Pancreas (tissue), 10 donors: ENCODE measurements at places on chromosomes 7 and 10. TPM values are rescaled to one million over a fixed set of nuclear protein-coding genes. Genes with fewer than 3 reads are reported as not detected.

GBX1 gene
- not detected for total RNA-seq

VIPR2 gene
- 3.7 TPM for total RNA-seq

MDH2 gene
- 88.0 TPM for total RNA-seq

INA gene
- 1.9 TPM for total RNA-seq

TMEM229A gene
- not detected for total RNA-seq

FANK1 gene
- total RNA-seq = 4.2 TPM

TMEM236 gene
- 0.95 TPM for total RNA-seq

- DNase-seq = no peak
Observed at GRCh38 chr7:73652541-73652949, 15.1 kb upstream of the VPS37D start.

DNA sequence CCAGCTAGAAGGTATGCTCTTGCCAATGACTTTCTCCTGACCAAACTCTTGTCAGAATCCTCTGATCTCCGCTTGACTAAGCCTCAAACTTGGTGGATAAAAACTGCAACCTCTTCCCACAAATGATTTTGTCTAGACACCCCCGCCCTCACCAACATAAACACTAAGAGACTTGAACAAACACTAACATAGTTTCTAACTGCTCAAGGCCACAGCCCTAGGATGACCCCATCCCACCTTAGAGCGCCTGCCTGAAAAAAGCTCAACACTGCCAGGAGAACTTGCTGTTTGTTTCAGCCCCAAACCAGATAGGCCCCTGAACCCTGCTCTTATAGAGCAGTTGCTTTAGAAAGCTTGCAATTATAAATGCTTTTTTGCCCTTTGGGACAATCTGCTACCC lies 71.8 kb downstream of the LRRN3 start:
- DNase-seq = no peak

DNA sequence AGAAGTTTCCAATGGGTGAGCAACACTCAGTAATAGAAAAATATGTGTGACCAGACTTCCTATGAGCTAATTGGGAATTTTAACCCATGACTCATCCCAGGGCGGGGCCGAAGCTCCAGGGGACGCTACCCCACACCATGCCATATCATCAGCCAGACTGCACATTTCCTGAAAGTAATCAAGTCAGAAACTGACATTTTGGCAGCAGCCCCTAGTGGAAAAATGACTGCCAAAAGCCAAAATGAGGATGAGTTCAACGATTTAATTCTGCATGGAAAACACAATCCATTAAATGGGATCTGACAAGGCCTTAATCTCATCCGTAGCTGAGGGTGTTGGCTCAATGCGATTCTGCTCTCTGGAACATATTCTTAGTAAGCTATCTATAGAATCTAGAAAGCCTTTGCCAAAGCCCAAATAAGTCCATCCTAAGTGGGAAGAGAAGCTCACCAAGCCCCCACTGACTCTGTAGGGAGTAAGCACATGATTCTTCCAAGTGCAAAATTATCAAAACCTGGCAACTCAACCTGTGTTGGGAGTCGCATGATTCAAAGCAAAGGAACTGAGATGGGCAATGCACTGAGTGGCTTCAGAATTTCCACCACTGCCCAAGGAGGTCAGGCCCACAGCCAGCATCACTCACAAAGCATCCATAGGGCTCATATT lies 93.1 kb upstream of the PDE1C start:
- DNase-seq = peak; percentile 43

- DNase-seq = no peak
Observed at GRCh38 chr10:98340261-98340939, 72.4 kb upstream of the LOXL4 start.

DNA sequence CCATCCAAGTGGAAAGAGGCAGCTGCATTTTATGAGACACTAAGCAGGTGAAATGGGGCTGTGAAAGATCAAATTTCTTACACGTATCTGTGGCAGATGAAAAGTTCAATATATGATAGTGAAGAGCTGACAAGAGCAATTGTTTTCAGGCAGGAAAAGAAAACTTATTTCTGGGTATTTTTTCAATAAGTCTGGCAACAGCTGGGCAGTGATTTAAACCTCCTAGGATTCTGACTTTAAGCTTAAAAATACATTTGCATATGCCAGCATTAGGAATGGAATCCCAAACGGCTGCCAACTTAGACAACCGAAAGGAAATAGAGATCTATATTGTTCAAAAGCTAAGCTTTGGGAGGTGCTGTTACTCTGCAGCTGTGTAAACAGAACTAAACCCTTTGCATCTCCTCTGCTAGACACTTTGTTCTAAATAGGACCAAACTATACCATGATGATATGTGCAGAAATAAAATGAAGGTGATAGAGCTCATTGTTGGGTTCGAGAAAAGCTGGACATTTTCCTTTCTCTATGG lies 26.1 kb downstream of the DYNC1I1 start:
- no peak for DNase-seq

- no peak for DNase-seq
Observed at GRCh38 chr7:134910968-134911367, 75.3 kb upstream of the AGBL3 start.

GRCh38 chr7:50805447-50806125 lies 22.9 kb upstream of the GRB10 start:
- no peak for DNase-seq

- DNase-seq = no peak
Observed at GRCh38 chr10:110597476-110597875, 30.0 kb downstream of the SMC3 start.

DNA sequence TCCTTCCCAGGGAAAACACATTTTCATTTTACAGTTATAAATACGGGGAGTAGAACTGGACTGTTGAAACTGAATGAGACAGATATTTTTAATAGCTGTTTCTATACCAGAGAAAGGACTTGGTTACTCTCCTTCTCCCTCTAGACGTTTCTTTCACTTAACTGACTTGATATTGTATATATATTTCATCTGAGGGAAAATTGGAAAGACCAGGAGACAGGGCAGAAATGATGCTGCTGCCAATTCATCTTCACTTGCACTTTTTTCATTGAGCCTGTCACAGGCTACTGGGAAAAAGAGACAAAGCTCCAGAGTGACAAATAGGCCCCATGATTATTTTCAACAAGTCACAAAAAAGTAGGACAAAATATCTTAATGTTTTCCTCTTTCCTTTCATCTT lies 636.0 kb upstream of the TPK1 start:
- DNase-seq = no peak

- DNase-seq = no peak
Observed at GRCh38 chr10:120999868-121000267, 148.7 kb downstream of the WDR11 start.

DNA sequence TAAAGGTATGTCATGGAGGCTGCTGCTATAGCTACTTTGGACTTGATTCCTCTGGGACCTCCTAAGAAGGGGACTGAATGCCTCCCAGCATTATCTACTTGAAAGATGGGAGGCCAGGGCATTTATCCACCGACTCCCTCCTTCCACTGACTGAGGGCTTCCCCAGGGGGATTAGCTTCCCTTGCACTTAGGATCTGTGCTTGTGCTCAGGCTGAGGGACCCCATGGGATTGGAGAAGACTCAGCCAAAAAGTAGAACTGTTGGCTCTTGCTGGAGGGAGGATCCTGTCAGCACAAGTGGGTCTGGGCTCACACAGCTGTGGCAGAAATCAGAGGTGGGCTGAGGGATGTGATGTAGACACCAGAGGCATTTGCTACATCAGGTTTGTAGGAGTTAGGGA lies 81.5 kb upstream of the SYPL1 start:
- no peak for DNase-seq

- no peak for DNase-seq
Observed at GRCh38 chr10:52216852-52217251, 97.2 kb upstream of the DKK1 start.

- DNase-seq = no peak
Observed at GRCh38 chr7:51009716-51010496, 227.2 kb upstream of the GRB10 start.

- peak; percentile 44 for DNase-seq
Observed at GRCh38 chr10:101693978-101694673, 844 bp downstream of the FBXW4 start.

GRCh38 chr7:93043385-93043985 lies 74.3 kb downstream of the SAMD9 start:
- no peak for DNase-seq

- DNase-seq = no peak
Observed at GRCh38 chr7:82017334-82017943, 247.6 kb upstream of the HGF start.

DNA sequence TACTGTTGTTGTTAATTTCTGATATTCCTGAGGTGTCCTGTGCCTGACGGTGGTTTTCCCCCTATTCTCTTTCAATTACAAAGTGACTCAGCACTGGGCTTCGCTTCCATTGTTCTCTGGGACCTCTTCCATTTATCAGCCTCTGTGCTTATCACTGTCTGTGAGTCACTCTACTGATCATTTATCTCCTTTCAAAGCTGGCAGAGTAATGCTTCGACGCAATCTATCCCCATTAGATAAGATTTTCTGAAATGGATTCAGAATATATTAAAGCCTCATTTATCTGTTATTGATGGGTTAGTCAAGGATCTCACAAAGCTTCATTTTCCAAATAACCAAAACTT lies 679.2 kb downstream of the SDK1 start:
- DNase-seq = no peak

GRCh38 chr7:112421666-112422486 lies 28.4 kb upstream of the IFRD1 start:
- no peak for DNase-seq

GRCh38 chr10:72013202-72013945 lies 49.2 kb downstream of the CHST3 start:
- no peak for DNase-seq

DNA sequence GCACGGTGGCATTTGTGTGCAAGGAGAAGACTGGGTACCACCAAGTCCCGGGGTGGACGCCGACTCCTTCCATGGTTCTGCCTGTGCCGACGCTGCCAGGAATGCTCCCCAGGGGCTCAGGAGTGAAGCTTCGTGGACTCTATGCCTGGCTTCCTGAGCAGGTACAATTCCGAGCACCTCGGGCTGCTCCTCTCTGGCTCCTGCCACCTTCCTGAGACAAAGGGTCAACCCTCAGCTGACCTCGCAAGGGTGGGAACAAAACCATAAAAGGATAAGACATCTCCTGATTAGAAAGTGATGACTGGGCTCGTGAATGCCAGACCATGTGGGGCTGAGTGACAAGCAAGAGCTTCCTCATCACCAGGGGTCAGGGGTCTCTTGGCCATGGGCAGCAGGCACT lies 31.8 kb downstream of the CALML3 start:
- no peak for DNase-seq

GRCh38 chr7:24200407-24200966 lies 83.5 kb upstream of the NPY start:
- DNase-seq = no peak

DNA sequence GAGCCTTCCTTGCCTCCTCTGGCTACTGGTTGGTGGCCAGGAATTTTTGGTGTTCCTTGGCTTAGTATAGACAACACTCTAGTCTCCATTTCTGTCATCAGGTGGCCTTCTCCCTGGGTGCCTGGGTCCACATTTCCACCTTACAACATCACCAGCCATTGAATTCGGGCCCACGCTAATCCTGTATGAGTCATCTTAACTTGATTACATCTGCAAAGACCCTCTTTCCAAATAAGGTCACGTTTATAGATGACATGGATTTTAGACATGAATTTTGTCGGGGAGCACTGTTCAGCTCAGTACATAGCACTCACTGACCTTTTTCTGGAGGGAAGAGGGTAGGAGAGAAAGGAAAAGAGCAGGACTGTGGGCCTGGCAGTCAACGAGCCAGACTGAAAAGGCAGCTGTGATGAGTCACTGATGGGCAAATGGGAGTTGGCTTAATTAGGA lies 39.4 kb downstream of the MMRN2 start:
- no peak for DNase-seq

- no peak for DNase-seq
Observed at GRCh38 chr7:40331915-40332314, 197.1 kb downstream of the SUGCT start.

- no peak for DNase-seq
Observed at GRCh38 chr7:123230147-123230546, 30.4 kb upstream of the SLC13A1 start.

GRCh38 chr10:27986821-27987220 lies 12.1 kb downstream of the ODAD2 start:
- DNase-seq = no peak

DNA sequence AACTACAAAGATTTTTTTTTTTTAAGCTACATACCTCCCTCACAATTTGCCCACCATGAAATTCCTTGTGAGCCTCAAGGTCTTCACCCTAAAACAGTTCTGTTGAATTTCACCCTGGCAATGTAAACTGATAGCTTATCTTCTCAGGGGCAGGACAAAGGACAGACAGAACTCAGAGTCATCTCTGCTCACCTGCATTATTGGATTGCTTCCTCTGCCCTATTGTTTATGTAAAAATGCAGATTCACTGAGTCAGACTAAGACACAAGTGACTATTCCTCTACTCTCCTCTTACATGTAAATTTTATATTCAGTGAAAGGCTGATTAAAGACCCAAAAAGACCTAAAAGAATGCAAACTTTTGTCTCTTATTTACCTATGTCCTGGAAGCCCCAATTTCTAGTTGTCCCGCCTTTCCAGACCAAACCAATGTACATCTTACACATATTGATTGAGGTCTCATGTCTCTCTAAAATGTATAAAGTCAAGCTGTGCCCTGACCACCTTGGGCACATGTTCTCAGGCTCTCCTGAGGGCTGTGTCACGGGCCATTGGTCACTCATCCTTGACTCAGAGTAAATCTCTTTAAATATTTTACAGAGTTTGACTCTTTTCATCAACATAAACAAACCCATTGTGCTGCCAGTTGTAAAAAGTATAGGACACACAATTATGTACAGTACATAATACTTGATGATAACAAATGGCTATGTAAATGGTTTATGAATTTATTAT lies 440.2 kb downstream of the HTR7 start:
- DNase-seq = no peak

- DNase-seq = no peak
Observed at GRCh38 chr7:68676813-68677535, 921.3 kb upstream of the AUTS2 start.

DNA sequence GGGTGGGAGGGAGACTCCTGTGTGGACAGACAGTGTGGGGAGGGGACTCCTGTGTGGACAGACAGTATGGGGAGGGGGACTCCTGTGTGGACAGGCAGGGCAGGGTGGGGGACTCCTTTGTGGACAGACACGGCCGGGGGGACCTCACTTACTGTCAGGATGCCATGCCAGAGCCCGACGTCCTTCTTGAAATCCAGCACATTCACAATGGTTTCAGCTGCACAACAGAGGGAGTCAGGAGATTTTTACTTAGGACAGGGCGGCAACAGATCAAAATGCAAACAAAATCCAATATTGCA lies 252.3 kb downstream of the ZMYND11 start:
- DNase-seq = no peak

DNA sequence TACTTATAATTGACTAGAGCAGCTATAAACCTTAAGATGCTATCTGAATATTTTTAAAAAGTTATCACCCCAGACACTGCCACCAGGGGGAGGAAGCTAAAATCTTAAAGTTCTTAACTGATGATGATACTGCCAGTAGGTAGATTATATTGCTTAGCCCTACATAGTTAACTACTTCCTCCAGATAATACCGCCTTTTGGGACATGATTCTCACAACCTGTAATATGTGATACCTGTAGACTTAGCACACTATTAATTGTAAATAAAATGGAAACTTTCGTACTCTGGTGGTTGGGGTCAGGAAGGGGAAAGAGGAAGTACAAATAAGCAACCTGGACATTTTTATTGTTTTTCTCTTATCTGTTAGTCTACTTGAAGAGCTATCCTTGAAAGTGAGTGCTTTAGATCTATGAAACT lies 268.9 kb downstream of the ADK start:
- DNase-seq = no peak
